ENCODE measurements at places on chromosomes 3 and 15.

DNA sequence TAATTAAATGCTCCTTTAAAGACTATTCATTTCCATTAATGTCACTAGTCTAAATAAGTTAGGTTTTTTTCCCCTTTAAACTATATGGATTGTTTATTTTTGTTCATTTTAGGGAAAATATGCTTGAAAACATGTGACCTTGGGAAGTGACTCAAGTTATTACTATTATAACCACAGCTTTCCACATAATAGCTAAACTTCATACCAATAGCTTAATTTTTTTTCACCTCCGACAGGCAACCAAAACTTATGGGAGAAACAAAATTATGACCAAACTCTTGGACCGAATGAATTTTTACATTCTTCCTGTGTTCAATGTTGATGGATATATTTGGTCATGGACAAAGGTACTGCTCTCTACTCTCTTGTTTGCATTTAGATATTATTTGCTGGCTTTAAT is 16.2 kb downstream of the CPA3 start:
- no peak for DNase-seq

GRCh38 chr3:46998121-46998851 is 18.8 kb downstream of the NBEAL2 start:
- peak; percentile 53 for DNase-seq

- peak; percentile 89 for DNase-seq
Measured at GRCh38 chr15:73691396-73691795, 7.2 kb downstream of the CD276 start.

GRCh38 chr15:67918205-67918861 is 78.5 kb upstream of the RNU6-1 start:
- no peak for DNase-seq

GRCh38 chr3:120420928-120421551 is 29.8 kb downstream of the FSTL1 start:
- peak; percentile 76 for DNase-seq

GRCh38 chr3:140553591-140553990 is 124.3 kb upstream of the TRIM42 start:
- no peak for DNase-seq
